ENCODE measurements at places on chromosomes 1 and 21.

GRCh38 chr1:107622535-107622934 is 342.4 kb downstream of the VAV3 start:
- DNase-seq = no peak

- DNase-seq = no peak
These were observed 3.1 kb upstream of the SLC16A4 start for GRCh38 chr1:110393691-110394492.

DNA sequence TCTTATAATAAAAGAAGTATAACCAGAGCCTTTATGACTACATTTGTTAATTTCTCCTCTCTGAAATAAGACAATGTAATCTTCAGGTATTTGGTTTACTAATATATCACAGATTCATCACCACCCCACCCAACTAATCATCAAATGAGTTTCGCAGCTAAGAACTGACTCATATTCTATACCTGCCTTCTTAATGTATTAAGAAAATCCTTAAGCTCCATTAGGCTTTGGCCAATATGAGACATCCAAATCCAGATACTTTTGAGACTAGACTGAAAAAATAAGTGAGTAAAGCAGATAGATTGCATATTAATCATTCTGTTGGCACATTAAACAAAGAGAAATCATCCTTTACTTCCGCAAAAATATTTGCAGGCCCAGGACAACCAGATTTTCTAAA is 18.7 kb upstream of the FMO2 start:
- DNase-seq = no peak

- no peak for DNase-seq
These were observed 39.9 kb downstream of the TEX35 start for GRCh38 chr1:178552856-178553255.

- no peak for DNase-seq
These were observed 405.1 kb downstream of the VAV3 start for GRCh38 chr1:107559881-107560280.

GRCh38 chr1:83741770-83742169 is 257.2 kb downstream of the TTLL7 start:
- DNase-seq = no peak

DNA sequence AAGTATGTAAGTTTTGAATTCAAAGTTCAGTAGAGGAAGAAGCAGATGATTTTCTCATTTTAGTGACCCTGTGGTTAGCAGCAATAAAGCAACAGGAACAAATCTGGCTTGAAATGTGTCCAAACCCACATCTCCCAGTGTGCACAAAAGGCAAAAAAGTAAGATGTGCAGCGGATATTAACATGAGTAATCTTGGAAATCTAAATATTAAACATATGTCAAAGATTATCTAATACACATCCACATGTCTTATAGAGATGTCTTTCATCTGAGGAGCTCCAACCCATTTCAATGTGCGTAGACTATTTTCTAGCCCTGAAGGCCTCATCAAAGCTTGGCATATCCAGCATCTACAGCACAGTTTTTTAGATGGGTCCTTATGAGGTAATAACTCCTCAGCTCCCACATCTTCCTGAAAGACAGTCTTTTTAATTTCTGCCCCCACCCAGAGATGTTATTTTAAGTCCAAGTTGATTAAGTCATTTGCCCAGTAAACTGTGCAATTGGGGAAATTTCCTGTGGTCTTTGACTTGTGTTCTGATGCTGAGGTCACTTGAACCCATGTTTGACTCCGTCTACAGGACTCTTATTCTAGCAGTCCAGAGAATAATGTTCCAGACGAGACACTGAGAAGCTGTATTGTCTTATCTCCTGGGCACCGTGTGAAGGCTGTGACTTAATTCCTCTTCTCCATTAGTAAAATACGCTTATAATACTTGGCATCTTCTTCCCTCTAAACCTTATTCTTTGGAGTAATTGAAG is 73.7 kb downstream of the LMO4 start:
- no peak for DNase-seq

GRCh38 chr1:229456016-229456415 is 22.1 kb upstream of the ACTA1 start:
- no peak for DNase-seq

DNA sequence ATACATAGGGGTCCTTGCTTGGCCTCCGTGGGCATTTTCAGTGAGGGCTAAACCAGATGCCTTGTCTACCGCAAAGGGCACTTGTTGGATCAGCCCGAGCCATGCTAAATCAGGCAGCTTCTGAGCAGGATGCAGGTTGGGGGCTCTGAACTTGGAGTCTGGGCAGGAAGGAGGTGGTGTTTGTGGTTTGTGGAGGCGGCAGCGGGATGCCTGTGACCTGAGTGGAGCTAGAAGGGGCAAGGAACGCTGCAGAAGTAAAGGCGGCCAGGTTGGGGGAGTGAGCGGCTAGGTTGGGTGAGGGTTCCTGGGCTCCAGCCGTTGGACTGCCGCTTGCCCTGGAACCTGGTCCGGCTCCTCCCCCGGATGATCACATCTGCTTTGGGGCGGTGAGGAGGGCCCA is 183.9 kb downstream of the CAMTA1 start:
- DNase-seq = no peak

- DNase-seq = no peak
These were observed 34.7 kb upstream of the POFUT2 start for GRCh38 chr21:45322231-45322959.

- no peak for DNase-seq
These were observed 280.1 kb upstream of the ST6GALNAC5 start for GRCh38 chr1:76587212-76587611.

GRCh38 chr1:25731148-25731547 is 68.8 kb upstream of the SELENON start:
- DNase-seq = no peak

GRCh38 chr1:230753586-230754251 is 6.5 kb downstream of the CAPN9 start:
- DNase-seq = no peak

GRCh38 chr21:16509476-16509875 is 779.7 kb downstream of the USP25 start:
- no peak for DNase-seq

DNA sequence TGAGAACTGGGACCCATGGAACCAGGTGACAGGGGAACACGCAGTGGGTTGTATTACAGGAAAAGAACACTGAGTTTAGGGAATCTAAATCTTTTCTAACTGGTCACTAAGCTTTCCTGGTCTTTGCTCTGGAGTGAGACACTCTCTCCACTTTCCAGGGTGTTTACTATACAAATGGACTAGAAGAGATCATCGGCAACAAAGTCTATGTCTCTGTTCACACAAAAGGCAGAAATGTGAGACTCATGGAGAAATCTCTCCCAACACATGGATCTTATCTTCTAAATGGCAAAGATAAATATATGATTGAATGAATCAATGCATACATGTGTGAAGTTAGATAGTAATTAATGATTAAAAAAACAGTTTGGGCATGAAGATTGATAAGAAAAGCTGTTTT is 101.6 kb upstream of the DPT start:
- no peak for DNase-seq

DNA sequence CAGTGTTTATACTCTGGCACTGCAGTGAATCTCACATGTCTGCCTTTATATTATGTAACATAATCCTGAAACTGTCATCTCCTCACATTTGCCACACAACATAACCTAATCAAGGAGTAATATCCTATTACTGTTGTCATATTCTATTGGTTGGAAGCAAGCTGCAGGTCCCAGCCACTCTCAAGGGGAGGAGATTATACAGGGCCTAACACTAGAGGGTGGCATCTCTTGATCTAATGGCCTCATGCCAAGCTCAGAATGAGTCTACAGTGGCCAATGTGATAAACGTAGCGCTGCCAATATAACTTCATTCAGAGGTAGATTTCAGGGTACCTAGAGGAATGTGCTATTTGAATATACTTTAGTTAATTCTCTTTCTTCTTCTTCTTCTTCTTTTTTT is 166.8 kb downstream of the BACH1 start:
- no peak for DNase-seq

GRCh38 chr1:171965777-171966176 is 124.5 kb downstream of the DNM3 start:
- no peak for DNase-seq

GRCh38 chr21:41547111-41547510 is 39.2 kb upstream of the TMPRSS2 start:
- no peak for DNase-seq

GRCh38 chr21:42670884-42671283 is 17.5 kb downstream of the PDE9A start:
- no peak for DNase-seq

DNA sequence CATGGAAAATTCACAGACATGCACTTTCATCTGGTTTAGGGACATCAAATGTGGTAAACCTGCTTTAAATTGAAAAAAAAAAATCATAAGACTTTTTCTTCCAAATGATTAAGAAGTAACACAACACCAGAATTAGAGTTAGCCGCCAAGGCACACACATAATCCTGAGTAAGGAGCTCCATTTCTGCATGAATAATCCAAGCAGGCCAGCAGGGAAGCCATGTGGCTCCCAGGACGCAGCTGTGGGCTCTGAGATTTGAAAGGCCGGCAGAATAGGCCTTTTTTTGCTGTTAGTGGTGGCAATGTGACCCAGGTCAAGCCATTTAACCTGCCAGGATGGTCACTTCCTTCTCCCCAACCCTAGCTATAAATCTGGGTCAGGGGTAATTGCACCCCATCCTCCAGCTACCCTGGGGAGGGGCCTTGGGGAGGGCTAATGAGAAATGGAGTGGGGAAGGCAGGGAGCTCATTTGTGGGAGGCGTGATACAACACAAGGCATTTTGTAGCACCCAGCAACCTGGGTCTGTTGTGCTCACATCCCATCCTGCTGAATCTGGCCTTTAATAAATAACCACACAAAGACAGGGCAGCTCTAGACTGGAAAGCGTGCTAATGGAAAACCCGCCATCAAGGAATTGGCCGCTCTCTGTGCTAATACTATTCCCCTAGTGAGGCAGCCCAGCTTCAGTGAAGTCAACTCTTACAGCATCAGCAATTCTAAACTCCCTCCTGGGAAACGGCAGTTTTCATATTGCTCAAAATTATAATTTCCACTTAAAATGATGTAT is 178.5 kb downstream of the RHOU start:
- DNase-seq = no peak

DNA sequence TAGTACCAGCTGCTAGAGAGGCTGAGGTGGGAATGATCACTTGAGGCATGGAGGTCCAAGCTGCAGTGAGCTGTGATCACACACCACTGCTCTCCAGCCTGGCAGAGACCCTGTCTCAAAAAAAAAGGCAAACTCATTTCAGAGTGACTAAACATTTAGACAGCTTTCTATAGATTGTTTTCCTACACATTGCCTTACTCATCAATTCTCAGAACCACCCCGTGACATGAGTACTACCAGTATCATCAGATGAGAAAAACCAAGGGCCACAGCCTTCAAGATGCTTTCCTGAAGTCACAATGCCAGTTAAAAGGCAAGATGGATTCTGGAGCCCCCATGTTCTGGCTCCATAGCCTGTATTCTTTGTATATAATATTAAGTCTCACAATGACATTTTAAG is 22.4 kb upstream of the SMPDL3B start:
- DNase-seq = no peak

DNA sequence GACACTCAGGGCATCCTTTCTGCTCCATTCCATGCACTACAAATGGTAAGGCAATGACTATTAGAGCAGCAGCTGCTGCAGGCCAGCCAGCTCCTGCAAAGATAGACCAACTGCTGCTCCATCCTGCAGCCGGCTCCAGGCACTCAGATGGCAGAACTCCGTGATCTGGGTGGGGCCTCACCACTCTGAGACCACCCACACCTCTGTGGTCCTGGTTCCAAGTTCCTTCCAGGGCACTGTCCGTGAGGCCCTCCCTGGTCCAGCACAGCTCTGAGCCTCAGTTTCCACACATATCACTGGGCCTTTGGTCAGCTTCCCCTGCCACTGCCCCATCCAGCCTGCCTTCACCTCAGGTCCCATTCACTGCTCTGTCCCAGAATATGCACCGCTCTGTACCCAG is 114.7 kb downstream of the DMRTB1 start:
- no peak for DNase-seq

DNA sequence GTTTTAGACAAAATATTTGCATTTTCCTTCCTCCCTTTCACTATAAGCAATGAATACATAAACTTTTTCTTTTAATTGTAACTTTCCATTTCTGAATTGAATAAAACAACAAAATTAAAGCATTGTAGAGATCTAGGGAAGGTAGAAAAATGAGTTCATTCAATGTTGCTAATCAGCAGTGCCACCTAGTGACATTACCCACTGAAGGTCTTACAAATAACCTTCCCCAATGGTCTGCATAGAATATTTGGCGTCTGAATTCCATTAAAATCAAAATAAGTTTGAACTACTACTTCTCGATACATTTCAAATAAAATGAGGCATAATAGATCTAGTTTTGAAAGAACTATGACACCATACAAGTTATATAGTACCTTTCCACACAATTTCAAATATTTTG is 19.6 kb downstream of the FH start:
- no peak for DNase-seq

- no peak for DNase-seq
These were observed 14.1 kb upstream of the LMNA start for GRCh38 chr1:156100205-156100995.

DNA sequence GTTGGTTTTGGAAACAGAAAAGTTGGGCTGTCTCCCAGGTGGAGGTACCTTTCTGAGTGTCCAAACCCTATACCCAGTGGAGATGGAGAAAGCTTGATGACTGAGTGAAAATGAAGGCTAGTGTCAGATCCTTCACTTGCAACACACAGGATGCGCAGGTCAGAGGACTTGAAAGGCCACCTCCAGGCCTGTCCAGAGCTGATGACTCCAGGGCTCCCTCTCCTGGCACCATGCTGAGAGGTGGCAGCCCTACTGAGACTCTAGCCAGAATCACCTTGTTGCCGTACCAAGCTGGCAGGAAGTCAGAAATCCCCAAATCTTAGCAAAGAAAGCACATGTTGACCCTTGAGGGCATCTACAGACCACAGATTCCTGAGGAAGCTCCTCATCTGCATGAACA is 16.4 kb downstream of the KNCN start:
- no peak for DNase-seq

DNA sequence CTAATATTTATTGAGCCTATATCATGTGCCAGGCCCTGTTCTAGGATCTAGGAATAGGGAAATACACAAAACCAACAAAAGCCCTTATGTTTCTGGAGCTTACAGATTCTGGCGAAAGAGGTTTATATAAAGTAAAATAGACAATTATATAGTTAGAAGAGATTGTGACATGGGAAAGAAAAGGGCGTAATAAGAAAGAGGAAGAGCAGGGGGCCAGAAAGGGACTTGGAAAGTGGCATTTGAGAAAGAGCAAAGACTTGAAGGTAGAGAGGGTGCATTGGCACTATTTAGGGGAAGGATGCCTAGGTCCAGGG is 322.5 kb upstream of the FAM78B start:
- DNase-seq = no peak

DNA sequence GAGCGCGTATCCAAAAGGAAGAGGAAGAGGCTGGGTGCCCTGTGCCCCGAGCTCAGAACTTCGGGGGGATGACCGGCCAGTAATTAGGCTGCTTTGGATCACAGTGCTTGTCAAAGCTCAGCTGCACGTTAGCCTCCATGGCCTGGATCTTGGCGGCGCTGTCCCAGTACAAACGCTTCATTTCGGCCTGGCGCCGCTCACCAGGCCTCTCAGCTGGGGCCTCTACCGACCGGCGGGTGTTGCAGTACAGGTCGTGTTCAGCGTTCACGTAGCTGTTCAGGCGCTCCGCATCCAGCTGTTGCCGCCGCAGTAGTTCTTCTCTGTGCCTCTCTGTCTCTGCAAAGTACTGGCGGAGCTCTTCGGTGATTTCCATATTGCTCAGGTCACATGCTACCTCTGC is 1.4 kb upstream of the ZNF326 start:
- no peak for DNase-seq

GRCh38 chr1:200923601-200924000 is 28.9 kb downstream of the INAVA start:
- DNase-seq = no peak
